Breast epithelium (tissue), 4 donors: ENCODE measurements at places on chromosomes 13 and 19. TPM values are rescaled to one million over a fixed set of nuclear protein-coding genes. Genes with fewer than 3 reads are reported as not detected.
A peak's percentile ranks its signal among the peaks of the same experiment; 100 is the strongest.

The ODAD3 gene
- total RNA-seq = not detected

DNA sequence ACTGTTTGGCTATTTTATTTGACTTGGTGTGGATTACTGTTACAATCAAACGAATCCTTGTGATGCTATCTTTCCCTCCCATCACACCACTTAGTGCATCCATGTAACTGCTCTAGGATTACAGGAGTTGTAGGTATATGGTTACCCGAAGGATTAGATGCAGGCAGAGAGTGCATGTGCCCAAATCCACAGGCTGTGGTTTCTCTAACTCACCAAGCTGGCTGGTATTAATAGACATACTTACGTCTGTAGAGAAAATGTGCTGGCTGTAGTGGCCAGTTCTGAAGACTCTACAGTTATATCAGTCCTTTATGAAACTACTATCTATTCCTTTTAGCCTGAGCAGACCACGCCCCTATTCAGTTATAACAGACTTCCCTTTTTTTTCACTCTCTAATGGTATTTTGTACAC is 1.1 kb upstream of the HMGB1 start:
- H3K27me3 ChIP-seq = no peaks in the 10 kb centered on the region
- no peak overlapping the region for H3K27ac ChIP-seq
- no peak for DNase-seq

DNA sequence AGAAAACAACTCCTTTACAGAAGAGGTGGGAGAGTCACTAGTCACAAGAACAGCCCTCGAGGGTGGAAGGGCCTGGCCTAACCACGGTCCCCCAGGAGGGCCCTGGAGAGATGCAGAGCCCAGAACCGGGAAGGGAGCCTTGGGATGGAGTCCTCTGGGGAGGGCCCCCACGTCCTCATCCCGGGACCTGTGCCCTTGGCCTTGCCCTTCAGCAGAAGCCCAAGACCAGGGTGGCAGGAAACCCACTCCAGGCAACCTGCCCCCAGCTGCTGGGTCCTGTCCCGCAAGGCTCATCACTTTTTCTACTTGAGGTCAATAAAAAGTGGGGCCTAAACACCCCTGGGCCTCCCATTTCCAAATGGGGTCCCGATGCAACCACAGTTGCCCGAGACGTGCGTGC is 2.3 kb upstream of the ATP8B3 start:
- H3K36me3 ChIP-seq = peaks cover 19% of the 10 kb centered on the region
- no peak for DNase-seq
- H3K27ac ChIP-seq = no peak overlapping the region
- no peak overlapping the region for H3K4me3 ChIP-seq
- no peaks in the 10 kb centered on the region for H3K27me3 ChIP-seq

The SELENOV gene
- total RNA-seq = not detected

The SPTBN4 gene
- 1.6 TPM for total RNA-seq

DNA sequence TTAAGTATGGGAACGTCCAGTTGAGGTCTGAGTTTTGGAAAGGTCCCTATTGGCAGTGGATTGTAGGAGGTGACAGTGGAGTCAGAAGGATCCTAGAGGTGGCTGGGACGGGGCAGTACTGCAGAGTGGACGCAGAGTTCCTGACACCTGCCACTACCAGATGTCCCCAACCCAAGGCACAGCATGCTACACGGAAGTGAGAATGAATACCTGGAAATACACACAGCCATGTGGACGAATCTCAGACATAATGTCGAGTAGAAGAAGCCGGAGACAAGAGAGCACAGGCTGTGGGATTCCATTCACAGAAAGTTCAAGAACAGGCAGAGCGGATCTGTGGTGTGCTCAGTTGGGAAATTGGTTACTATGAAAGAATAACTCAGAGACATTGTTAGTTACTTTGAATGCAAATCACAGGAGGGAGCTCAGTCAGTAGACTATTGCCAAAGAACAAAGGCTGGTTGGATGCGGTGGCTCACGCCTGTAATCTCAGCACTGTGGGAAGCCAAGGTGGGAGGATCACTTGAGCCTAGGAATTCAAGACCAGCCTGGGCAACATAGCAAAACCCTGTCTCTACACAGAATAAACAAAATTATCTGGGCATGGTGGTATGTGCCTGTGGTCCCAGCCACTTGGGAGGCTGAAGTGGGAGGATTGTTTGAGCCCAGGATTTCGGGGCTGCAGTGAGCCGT is 37.4 kb downstream of the RYR1 start:
- no peaks in the 10 kb centered on the region for H3K4me1 ChIP-seq
- H3K4me3 ChIP-seq = no peak overlapping the region
- no peaks in the 10 kb centered on the region for H3K27me3 ChIP-seq
- H3K27ac ChIP-seq = no peak overlapping the region
- H3K36me3 ChIP-seq = no peaks in the 10 kb centered on the region

The ZNF492 gene
- total RNA-seq = 0.98 TPM

- DNase-seq = peak; percentile 67
- H3K4me1 ChIP-seq = no peaks in the 10 kb centered on the region
- no peaks in the 10 kb centered on the region for H3K27me3 ChIP-seq
Measured at GRCh38 chr13:19782049-19782726, 557 bp downstream of the PSPC1 start.

DNA sequence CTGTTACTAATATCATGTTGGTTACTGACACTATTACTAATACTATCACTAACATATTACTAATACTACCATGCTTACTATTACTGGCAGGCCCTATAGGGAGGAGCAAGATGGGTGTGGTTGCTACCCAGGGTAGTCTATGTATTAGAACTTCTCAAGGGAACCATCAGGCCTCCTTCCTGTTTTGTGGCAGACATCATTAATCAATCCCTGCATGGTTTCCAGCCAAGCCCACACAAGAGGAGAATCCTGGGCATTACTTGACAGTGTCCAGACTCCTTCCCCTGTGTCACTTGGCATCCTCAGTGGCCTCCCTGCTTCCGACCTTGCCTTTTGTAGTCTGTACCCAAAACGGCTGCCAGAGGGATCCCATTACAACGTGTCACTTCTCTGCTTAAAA is 8.9 kb downstream of the HAS1 start:
- no peaks in the 10 kb centered on the region for H3K36me3 ChIP-seq
- no peak for DNase-seq
- no peak overlapping the region for H3K27ac ChIP-seq
- H3K4me3 ChIP-seq = no peak overlapping the region
- H3K27me3 ChIP-seq = peaks cover 31% of the 10 kb centered on the region

The MAST3 gene
- 8.5 TPM for total RNA-seq

DNA sequence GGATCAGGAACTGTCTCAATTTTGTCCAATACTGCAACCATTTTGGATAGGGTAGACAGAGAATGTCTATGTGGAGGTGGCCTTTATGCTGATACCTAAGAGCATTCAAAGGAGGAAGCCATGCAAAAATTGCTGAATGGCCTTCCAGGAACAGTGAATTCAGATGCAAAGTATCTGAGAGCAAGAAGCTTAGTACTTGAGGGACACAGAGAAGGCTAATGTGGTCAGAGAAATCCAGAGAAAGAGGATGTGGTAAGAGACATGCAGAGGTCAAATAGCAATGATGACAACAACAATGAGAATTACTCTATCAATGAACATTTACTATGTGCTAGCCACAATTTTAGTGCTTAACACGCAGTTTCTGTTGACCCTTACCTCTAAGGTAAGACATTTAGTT is 785.6 kb upstream of the KLHL1 start:
- no peak for DNase-seq
- no peaks in the 10 kb centered on the region for H3K36me3 ChIP-seq
- H3K27me3 ChIP-seq = no peaks in the 10 kb centered on the region
- no peak overlapping the region for H3K4me3 ChIP-seq
- H3K4me1 ChIP-seq = no peaks in the 10 kb centered on the region

- DNase-seq = no peak
- no peaks in the 10 kb centered on the region for H3K4me1 ChIP-seq
- H3K36me3 ChIP-seq = no peaks in the 10 kb centered on the region
- H3K4me3 ChIP-seq = no peak overlapping the region
- H3K27me3 ChIP-seq = no peaks in the 10 kb centered on the region
Measured at GRCh38 chr13:29581666-29582065, 13.8 kb downstream of the SLC7A1 start.

DNA sequence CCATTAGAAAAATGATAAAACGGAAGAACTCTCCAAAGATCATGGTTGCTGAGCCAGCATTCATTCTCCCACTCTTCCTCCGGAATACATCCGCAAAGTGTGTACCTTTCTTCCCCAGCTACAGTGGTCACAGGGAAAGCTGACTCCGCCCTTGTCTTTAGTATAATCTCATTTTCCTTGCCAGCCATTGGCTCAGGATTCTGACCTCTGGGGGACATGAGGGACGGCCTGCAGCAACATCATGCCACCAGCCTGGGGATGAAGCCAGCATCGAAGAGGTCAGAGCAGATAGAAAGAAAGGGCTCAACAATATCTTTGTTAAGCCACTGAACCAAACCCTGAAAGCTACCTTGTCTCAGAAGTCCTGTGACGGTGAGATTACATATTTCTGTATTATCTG is 46.3 kb upstream of the TPP2 start:
- H3K4me3 ChIP-seq = no peak overlapping the region
- no peak overlapping the region for H3K27ac ChIP-seq
- H3K36me3 ChIP-seq = no peaks in the 10 kb centered on the region
- H3K4me1 ChIP-seq = no peaks in the 10 kb centered on the region
- H3K27me3 ChIP-seq = no peaks in the 10 kb centered on the region
- DNase-seq = no peak

- no peak for DNase-seq
- no peaks in the 10 kb centered on the region for H3K36me3 ChIP-seq
- H3K27me3 ChIP-seq = no peaks in the 10 kb centered on the region
- no peak overlapping the region for H3K4me3 ChIP-seq
- no peak overlapping the region for H3K27ac ChIP-seq
Measured at GRCh38 chr19:50401605-50402450, 16.9 kb upstream of the SPIB start.

GRCh38 chr19:51272183-51272810 is 21.4 kb downstream of the SIGLECL1 start:
- H3K4me1 ChIP-seq = no peaks in the 10 kb centered on the region
- DNase-seq = no peak
- H3K4me3 ChIP-seq = no peak overlapping the region

DNA sequence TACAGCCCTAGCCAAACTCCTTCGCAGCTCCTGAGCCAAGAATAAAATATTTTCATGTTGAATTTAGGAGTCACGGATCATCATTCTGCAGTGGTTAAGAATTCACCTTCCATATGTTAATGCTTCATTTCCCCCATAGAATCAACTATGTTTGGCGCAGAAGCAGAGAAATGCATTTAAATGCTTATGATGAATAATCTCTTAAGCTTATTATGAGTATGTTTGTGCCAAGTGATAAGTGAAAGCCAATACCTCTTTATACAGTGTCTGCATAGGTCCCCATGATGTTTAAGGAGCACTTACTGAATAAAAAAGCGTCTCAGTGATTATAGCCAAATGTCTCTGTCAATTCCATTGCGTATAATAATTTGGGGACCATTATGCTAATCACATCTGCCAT is 32.7 kb upstream of the POMP start:
- H3K27ac ChIP-seq = no peak overlapping the region
- no peak for DNase-seq
- no peaks in the 10 kb centered on the region for H3K4me1 ChIP-seq
- H3K4me3 ChIP-seq = no peak overlapping the region
- H3K36me3 ChIP-seq = no peaks in the 10 kb centered on the region

DNA sequence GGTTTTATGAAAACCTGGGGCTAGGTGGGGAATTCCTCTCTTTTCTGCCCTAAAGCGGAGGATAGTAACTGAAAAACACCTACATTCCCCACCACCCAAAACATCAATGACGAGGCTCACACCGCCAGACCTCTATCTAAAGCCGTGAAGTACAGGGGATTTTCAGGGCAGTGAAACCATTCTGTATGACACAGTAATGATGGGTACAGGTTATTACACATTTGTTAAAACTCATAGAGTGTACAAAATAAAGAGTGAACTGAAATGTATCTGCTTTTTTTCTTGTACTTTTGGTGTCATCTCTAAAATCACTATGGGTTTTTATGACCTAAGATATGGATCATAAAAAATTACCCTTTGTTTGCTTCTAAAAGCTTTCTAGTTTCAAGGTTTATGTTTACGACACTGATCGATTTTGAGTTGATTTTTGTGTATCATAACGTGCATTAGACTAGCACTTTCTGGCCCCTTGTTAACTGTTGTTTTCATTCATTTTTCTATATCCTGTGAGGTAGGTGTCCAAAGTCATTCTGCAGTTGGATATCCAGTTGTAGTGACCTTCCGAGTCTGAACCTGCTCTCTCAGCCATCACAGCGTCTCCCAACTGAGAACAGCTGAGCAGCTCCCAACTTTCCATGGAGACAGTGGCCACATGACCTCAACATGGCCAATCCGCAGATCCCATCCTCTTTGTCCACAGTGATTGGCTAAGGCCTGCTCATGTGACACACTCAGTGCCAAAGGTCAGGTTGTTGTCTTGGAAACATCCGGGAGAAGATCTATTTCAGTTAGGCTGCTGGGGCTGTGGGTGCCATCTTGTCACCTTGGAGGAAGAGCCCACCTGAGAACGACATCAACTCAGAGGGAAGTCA is 10.3 kb downstream of the MBD3L2B start:
- no peak overlapping the region for H3K27ac ChIP-seq
- H3K4me3 ChIP-seq = no peak overlapping the region
- H3K36me3 ChIP-seq = no peaks in the 10 kb centered on the region

GRCh38 chr19:7706955-7707456 is 5.1 kb upstream of the FCER2 start:
- no peaks in the 10 kb centered on the region for H3K4me1 ChIP-seq
- no peak overlapping the region for H3K27ac ChIP-seq
- H3K27me3 ChIP-seq = no peaks in the 10 kb centered on the region
- DNase-seq = no peak

The FCGBP gene
- 28.2 TPM for total RNA-seq

- no peaks in the 10 kb centered on the region for H3K36me3 ChIP-seq
- no peak overlapping the region for H3K27ac ChIP-seq
- H3K27me3 ChIP-seq = no peaks in the 10 kb centered on the region
- no peak for DNase-seq
- no peaks in the 10 kb centered on the region for H3K4me1 ChIP-seq
- H3K4me3 ChIP-seq = no peak overlapping the region
Measured at GRCh38 chr13:98428256-98428966, 148.5 kb downstream of the STK24 start.

DNA sequence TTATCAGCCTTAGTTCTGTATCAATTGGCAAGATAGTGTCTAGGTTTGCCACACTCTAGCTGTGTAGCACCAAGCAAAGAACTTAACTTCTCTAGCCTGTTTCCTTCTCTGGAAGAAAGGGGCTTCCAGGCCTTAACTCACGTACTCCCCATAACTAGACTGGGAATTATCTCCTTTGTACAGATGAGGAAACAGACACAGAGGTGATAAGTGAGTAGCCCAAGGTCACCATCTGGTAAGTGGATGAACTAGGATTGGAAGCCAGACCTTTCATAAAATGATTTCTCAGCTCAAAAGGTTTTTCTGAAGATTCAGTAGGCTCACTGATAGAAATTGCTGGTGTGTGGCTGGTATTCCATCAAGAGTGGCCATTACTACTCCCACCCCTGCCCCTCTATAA is 3.1 kb downstream of the ZNF428 start:
- no peak overlapping the region for H3K4me3 ChIP-seq
- no peaks in the 10 kb centered on the region for H3K27me3 ChIP-seq
- no peaks in the 10 kb centered on the region for H3K36me3 ChIP-seq
- no peak for DNase-seq
- H3K27ac ChIP-seq = no peak overlapping the region
